ENCODE measurements at places on chromosomes 5 and 9. TPM values are rescaled to one million over a fixed set of nuclear protein-coding genes. Genes with fewer than 3 reads are reported as not detected.

The NUTM2G gene
- not detected for total RNA-seq

The PKD2L2 gene
- 0.38 TPM for total RNA-seq

The KIF24 gene
- total RNA-seq: 9.3 TPM

DNA sequence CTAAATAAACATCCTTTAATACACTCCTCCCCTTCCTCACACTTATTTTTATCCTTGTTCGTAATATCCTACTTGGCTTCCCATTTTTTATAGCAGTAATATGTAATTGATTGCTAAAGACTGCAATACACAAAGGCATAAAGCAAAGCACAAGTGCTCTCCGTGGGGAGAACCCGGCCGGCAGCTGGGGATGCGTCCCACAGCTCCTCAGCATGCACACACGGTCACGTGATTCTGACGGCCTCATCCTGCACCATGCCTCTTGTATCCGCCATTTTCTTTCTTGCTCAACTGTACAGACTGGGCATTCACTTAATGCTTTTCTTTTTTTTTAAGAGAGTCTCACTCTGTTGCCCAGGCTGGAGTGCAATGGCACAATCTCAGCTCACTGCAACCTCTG is 2.8 kb downstream of the BRD3OS start:
- DNase-seq: no peak

DNA sequence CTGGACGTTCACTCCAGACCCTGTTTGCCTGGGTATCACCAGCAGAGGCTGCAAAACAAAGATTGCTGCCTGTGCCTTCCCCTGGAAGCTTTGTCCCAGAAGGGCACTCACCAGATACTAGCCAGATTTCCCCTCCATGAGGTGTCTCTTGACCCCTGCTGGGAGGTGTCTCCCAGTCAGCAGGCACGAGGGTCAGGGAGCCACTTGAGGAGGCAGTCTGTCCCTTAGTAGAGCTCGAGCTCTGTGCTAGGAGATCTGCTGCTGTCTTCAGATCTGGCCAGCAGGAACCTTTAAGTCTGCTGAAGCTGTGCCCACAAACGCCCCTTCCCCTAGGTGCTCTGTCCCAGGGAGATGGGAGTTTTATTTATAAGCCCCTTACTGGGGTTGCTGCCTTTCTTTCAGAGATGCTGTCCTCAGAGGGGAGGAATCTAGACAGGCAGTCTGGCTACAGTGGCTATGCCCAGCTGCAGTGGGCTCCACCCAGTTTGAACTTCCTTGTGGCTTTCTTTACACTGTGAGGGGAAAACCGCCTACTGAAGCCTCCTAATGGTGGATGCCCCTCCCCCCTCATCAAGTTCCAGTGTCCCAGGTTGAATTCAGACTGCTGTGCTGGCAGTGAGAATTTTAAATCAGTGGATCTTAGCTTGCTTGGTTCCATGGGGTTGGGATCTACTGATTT is 253.9 kb downstream of the SPATA31D1 start:
- no peak for DNase-seq

- DNase-seq: no peak
Measured at GRCh38 chr9:128497824-128498610, 6.5 kb upstream of the GLE1 start.

GRCh38 chr5:31561946-31562345 is 29.8 kb downstream of the C5orf22 start:
- no peak for DNase-seq

The GPR150 gene
- total RNA-seq: 0.28 TPM

GRCh38 chr9:86978413-86978812 is 31.1 kb upstream of the GAS1 start:
- DNase-seq: no peak

DNA sequence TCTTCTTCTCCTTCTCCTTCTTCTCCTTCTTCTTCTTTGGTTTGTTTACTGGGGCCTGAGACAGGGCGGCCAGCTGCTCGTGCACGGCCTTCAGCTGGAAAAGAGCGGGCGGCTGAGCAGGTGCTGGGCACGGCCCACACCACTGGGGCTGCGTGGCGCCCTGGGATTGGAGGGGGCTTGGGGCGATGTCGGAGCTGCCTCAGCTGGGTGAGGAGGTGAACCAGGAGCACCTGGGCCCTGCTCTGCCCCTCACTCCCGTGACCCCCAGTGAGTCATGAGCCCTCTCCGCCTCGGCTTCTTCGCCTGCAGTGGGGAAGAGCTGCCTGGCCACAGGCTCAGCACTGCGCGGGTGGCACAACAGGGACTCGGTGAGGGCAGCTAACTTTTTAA is 14.9 kb downstream of the BRD3OS start:
- no peak for DNase-seq

- no peak for DNase-seq
Measured at GRCh38 chr5:137582218-137582617, 83.1 kb upstream of the SPOCK1 start.

The LOX gene
- not detected for total RNA-seq

GRCh38 chr9:136047775-136048559 is 47.1 kb downstream of the NACC2 start:
- no peak for DNase-seq

The COL23A1 gene
- 0.18 TPM for total RNA-seq

The EMB gene
- 161 TPM for total RNA-seq

- DNase-seq: peak; percentile 97
Measured at GRCh38 chr9:127783111-127784008, 2.5 kb upstream of the CDK9 start.

The IFNK gene
- not detected for total RNA-seq

The FGFR4 gene
- 1.1 TPM for total RNA-seq

GRCh38 chr5:65867542-65868195 is 58.7 kb upstream of the ERBIN start:
- DNase-seq: no peak

The CD274 gene
- 8.3 TPM for total RNA-seq

DNA sequence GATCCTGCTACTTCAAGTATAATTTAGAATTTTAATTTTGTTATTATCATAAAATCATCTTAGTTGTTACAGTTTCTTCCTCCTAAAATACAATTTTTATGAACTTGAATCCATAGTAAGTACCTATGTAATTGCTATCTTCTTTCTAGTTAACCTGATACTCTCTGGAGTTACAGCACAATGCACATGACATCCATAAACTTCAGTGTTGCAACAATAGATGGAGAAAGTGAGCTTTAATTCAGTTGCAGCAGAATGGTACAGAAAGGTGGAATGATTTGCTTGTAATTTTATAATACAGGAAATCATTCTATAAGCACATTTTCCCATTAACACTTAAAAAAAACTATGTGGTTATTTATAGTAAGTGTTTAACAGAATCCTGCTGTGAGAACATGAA is 372.0 kb downstream of the CDH9 start:
- DNase-seq: no peak

The RANBP17 gene
- not detected for total RNA-seq

All from activated CD8-positive, alpha-beta memory T cell treated with anti-CD3 and anti-CD28 coated beads, Interleukin-2, amount 10 ng/mL, durations not matched to agents 7 days and 5 days (primary cell).